ENCODE measurements at places on chromosomes 2 and 18.
A peak's percentile ranks its signal among the peaks of the same experiment; 100 is the strongest.

DNA sequence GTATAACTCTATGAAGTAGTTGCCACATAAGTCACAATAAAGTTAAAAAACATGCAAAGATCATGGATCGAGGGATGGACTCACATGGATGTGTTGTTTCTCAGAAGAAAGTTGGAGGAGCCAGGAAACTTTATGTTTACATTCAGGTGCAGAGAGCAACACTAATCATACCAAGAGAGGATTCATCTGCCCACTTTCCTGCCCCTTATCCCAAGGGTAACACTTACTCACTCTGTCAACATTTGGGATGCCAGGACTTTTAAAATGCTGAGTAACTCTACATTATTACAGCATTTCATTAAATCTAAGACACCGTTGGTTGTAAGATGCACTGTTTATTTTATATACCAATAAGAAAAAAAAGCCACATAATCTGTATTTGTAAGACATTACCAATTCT lies 170.4 kb downstream of the KCNE4 start:
- no peak for DNase-seq

- DNase-seq, result no peak
These were observed 51.2 kb downstream of the CLIP4 start for GRCh38 chr2:29166242-29167039.

GRCh38 chr18:10579079-10579867 lies 53.4 kb downstream of the NAPG start:
- DNase-seq, result no peak

DNA sequence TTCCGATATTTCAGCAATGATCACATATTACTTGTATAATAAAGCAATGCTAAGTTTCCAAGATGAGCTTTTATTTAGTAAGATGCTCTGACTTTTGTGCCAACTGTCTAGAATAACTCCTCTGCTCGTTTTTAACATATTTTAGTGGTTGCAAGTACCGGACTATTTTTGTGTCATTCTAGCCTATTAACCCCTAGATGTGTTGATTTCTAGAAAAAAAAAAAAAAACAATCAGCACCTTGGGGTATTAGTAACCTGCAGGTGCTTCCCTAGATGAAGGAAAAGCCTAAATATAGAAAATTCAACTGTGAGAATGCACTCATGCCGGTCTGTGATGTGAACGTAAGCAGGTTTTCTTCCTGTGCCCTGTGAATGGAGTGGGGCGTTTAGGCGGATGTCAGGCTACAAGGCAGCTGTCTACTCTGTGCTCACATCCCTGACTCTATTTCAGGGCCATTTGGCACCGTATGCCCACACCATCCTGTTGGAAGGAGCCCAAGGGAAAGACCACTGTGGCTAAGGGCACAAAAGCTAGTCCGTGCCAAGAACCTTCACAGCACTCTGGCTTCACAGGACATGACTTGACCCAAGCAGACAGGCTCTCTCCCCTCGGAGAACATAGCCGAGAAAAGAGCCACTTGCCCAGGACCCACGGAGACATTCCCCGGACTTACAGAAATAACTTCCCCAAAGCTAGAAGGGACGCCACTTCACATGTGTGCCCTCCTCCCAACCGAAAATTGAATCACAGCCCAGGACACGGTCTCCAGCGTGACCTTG lies 60.9 kb upstream of the AGAP1 start:
- no peak for DNase-seq

DNA sequence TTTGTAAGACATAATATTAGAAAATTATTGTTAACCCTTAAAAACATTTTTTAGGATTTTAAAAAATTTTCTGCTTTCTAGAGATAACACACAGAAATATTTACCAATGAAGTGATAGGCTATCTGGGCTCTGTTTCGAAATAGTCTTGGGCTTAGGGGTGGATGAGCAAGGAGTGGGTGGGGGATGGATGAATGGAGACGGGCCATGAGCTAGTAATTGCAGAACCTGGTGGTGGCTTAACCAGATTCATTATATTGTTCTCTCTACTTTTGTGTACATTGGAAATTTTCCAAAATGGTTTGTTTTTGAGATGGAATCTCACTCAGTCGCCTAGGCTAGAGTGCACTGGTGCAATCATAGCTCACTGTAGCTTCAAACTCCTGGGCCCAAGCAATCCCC lies 89.6 kb downstream of the TCF7L1 start:
- no peak for DNase-seq

GRCh38 chr2:126449677-126450076 lies 206.3 kb upstream of the GYPC start:
- DNase-seq, result no peak

DNA sequence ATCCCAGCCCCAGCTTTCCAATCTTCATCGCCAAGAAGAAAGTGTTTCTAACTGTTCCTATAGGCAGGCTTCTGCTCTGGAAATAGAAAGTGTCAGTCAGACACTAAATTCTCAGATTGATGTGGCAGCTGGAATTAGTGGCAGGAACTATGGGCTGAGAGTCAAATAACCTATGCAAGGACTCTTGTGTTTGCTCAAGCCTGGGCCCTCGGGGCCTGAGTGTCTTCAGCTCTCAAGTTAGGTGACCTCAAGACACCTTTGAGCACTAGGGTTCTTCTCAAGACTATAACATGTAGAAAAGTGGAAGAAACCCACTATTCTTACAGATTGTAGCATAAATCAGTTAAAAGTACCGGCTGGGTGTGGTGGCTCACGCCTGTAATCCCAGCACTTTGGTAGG lies 694.5 kb downstream of the RNF144A start:
- no peak for DNase-seq

GRCh38 chr2:94956797-94957391 lies 68.6 kb upstream of the MAL start:
- DNase-seq, result peak; percentile 68

GRCh38 chr2:15671409-15671808 lies 79.7 kb downstream of the DDX1 start:
- no peak for DNase-seq

DNA sequence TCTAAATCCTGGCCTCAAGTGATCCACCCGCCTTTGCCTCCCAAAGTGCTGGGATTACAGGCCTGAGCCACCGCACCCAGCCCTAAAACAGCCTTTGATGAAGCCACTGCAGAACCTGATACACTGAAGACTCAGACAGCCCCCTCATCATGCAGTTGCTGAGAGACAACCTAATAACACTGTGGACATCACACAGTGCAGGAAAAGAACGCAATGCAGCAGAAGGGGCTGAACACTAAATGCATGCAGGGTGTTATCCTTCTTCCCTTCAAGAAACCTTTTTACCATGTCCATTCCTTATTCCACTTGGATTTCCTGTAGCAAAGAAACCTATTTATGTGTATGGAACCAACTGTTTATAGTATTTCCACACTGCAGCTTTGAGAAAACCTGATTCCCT lies 35.7 kb downstream of the MGAT4A start:
- DNase-seq, result no peak

DNA sequence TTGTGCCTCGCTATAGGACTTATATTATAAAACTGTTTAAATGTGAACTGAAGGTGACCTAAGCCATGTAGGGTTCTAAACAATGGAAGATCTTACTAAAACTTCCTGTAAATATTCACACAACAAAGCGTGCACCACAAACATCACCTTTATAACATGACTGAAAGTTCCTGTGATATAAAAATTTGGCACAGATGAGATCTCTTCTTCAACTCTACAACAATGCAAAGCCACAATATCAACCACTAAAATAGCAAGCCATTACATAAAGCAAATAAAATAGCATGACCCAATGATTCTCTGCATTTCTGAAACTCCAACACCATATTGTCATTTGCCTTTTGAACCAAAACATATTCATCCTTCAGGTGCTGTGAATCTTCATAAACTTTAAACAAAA lies 3.5 kb downstream of the YES1 start:
- DNase-seq, result no peak

DNA sequence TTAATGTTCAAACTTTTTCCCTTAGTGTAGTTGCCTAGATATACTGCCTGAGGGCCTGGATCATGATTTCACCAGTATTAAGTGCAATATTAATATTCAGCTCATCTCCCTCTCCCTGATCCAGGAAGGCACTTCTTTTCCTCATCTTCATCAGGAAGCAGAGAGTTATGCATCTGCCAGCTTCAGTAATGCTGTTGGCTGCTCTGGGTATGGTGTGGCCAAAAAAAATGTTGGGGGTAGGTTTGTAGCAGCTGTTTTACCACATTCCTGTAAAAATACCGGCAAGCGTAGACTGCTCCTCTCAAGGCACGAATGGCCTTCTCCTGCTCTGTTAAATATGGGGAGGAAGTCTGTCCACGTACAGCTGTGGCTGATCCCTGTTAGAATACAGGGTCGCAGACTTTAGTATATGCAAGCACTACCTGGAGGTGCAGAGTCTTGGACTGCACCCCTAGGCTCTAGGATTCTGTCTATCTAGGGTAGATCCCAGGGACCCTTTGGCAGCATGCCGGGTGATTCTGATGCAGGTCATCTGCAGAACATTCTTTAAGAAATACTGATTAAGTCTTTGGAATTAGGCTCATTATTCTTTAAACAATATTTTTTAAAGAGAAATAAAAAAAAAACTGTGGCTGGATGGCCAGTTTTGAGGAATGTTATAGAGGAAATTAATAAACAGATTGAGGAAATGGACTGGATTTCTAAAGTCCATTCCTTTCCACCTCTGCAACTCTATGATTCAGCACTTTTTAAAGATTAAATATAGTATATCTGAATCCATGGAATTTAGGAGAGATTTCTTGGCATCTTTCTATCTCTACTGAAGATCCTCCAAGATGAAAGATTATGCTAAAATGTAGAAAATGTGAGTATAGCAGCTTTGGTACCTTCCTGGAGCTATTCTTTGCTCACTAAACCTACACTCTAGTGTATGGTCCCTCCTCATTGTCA lies 21.0 kb upstream of the GLS start:
- DNase-seq, result no peak

DNA sequence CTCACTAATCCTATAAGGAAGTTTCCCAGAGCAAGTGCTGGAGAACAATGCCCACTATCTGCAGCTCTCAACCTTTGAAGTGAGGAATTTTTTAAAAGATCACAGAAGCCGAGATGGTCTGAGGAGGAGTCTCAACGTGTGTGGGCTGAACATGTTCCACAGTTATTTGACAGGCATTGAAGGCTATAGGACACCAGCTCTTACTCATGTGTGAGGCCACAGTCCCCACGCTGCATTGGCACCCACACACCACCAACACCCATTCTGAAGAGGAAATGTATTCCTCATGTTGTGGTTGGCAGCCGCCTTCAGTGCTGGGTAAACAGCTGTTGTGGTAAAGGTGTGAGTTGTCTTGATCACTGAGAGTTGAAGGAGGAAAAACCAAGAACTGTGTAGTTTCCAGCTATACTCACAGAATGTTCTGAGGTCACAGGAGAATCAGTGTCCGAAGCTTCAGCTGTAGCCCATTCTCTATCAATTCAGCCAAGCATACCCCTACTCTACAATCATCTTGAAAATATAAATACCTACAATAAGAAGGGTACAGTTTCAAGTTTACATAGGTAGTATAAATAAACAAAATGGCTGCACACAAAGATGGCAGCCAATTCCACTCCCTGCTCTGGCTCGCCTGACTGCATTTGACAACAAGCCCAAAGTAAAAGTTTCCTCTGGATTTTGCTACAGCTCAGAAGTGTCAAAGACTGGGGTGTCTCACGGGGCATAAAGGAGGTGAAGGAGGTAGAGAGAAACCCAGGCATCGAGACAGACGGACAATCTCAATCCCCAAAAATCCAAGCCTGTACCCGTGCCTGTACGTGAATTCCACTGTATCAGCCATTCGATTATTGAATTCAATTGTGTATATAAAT lies 12.1 kb downstream of the CD226 start:
- no peak for DNase-seq

DNA sequence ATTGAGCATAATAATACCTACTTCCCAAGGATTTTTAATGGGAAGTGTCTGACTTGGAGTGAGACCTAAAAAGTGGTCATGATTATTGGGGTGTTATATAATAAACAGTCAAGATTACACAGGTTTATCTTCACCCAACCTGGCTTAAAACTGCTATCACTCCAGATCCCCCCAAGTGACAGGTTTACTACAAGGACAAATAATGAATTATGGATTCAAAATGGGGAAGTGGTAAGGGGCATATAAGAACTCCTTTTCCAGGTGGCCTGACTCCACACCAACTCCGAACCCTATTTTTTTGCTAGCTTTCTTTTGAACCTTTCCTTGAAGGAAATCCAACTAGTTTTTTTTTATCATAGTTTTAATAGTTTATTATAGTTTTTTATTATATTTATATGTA lies 663.0 kb upstream of the FANCL start:
- DNase-seq, result no peak

DNA sequence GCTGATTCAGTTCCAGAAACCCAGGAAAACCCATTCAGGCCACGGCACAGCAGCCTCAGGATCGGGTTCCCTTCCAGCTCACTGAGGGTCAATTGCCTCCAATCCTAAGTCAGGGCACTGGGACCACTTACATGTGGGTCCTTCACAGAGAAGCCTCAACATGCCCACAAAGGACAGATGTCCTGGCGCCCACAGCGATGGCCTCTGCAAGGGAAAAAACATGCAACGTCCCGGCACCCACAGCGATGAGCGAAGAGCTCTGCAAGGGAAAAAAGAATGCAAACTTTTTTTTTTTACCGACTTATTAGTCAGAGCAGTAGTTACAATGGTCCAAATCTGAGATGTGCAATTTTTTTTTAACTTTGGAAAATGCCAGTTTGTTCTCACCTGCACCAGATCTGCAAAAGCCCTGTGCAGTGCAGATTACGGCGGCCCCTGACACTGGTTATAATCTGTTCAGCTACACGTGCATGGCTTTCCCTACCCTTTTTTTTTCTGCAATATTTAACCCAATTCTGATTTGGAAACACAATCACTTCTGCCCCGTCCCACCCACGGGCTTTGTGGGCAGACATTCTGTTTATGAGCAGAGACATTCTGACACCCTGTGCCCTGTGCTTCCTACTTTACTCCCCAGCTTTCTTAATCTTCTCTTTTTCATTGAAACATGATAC lies 159.3 kb upstream of the SALL3 start:
- DNase-seq, result no peak

GRCh38 chr2:14614017-14614416 lies 18.5 kb upstream of the LRATD1 start:
- DNase-seq, result no peak

DNA sequence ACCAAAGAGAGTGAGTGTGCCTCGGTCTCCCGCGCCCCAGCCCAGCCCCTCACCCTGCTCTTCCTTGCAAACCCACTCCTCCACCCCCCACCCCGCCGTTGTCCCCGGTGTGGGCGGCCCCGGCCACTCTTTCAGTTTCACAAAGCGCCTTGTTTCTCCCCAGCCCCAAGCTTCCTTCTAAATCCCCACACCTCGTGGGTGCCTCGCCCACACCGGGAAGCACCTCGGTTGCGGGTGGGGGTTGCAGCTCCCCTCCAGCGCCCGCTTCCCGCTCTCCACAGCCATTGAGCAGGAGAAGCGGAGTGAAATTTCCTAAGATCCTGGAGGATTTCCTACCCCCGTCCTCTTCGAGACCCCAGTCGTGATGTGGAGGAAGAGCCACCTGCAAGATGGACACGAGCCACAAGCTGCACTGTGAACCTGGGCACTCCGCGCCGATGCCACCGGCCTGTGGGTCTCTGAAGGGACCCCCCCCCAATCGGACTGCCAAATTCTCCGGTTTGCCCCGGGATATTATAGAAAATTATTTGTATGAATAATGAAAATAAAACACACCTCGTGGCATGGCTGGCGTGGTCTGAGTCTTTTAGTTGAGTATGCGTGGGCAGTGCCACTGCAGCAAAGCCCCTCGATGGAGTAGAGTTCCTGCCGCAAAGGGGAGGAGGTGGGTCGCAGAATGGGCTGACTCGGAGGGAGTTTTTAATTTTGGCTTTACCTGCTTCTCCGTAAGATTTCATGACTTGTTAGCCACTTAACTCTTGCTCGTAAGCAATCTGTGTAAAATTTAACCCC lies 848 bp downstream of the TMSB10 start:
- peak; percentile 53 for DNase-seq
